Type B pancreatic cell (in vitro differentiated cells): ENCODE measurements at places on chromosomes 3 and 15. TPM values are rescaled to one million over a fixed set of nuclear protein-coding genes. Genes with fewer than 3 reads are reported as not detected.

RNF123 gene
- 47.2 and 49.9 TPM in 2 replicates for total RNA-seq

ASB14 gene
- not detected in 2 replicates for total RNA-seq

OR5K2 gene
- not detected in 2 replicates for total RNA-seq

UROC1 gene
- total RNA-seq = not detected in 2 replicates

THUMPD3 gene
- 56.8 and 59.2 TPM in 2 replicates for total RNA-seq

FGF7 gene
- total RNA-seq = 3.0 and 7.8 TPM in 2 replicates

PIERCE2 gene
- 2.1 and 2.3 TPM in 2 replicates for total RNA-seq

FAM3D gene
- 7.4 and 7.6 TPM in 2 replicates for total RNA-seq

- H3K27me3 ChIP-seq = no peaks in the 10 kb centered on the region
- H3K4me3 ChIP-seq = no peak overlapping the region
- H3K27ac ChIP-seq = peak overlapping the region; percentile 39
- no peak for DNase-seq
Measured at GRCh38 chr15:62913246-62913645, 129.3 kb upstream of the TPM1 start.

- H3K36me3 ChIP-seq = no peaks in the 10 kb centered on the region
- no peak overlapping the region for H3K27ac ChIP-seq
- H3K4me1 ChIP-seq = peaks cover 14% of the 10 kb centered on the region
- no peaks in the 10 kb centered on the region for H3K27me3 ChIP-seq
Measured at GRCh38 chr15:25901811-25902605, 38.9 kb upstream of the ATP10A start.

- no peak for DNase-seq
- no peak overlapping the region for H3K27ac ChIP-seq
- H3K4me1 ChIP-seq = no peaks in the 10 kb centered on the region
- no peak overlapping the region for H3K4me3 ChIP-seq
- H3K27me3 ChIP-seq = no peaks in the 10 kb centered on the region
- H3K36me3 ChIP-seq = no peaks in the 10 kb centered on the region
Measured at GRCh38 chr15:91553196-91553854, 300.2 kb upstream of the SLCO3A1 start.

DNA sequence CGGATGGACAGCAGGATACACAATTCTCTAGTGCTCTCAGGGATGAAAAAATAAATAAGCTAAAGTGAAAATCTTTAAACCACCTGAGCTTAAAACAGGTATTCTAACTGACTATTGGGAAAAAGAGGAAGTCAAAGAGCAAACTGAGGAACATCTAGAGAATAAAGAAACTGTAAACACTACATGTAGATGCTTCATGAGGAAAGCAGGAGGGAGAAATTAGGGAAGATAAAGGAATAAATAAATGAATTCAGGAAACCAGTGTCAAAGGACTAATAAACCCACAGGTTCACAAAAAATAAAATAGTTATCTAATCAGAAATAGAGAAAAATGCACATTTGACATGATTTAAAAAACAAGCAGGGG, 525 bp upstream of the MCCC1 start:
- no peak for DNase-seq
- no peaks in the 10 kb centered on the region for H3K27me3 ChIP-seq
- H3K4me3 ChIP-seq = peak overlapping the region; percentile 96
- peaks cover 9% of the 10 kb centered on the region for H3K36me3 ChIP-seq
- peaks cover 22% of the 10 kb centered on the region for H3K4me1 ChIP-seq
- H3K27ac ChIP-seq = peak overlapping the region; percentile 96

DNA sequence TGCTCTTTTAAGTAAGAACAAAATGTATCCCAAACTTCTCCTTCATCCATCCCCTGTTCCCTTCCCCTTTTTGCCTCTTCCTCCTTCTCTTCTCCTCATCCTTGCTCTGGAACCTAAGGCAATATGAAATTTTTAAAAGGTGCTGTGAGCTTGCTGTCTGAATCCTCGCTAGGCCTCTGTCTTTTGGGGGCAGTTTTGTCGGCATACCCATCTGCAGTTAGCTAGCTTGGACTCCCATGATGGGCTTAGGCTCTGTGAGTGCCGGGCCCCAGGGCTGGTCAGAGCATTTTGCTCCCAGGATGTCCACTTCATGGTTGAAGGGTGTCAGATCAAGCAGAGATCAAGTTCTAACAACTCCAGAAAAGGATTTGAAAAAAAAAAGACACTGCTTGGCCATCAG, 18.6 kb downstream of the ZIC1 start:
- H3K27ac ChIP-seq = peak overlapping the region; percentile 75
- no peak for DNase-seq
- no peaks in the 10 kb centered on the region for H3K36me3 ChIP-seq
- peaks cover 11% of the 10 kb centered on the region for H3K4me1 ChIP-seq

DNA sequence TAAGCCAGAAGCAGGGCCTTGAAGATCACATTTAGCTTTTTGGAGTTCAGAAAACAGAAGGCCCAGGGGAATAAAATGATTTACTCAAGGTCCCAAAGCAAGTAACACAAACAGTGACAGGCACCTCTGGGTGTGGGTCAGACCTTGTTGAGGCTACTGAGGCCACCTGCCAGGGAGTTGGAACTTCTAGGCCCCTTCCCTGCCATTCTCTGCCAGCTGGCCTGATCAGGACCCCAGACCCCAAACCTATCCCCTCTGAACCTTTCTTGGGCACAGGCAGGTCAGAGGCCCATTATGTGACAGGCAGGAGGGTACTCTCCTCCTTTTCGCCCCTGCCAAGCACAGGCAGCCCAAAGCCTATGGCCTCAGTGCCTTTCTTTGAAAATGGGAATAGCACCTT, 49.4 kb upstream of the ATP2B2 start:
- DNase-seq = no peak
- no peak overlapping the region for H3K27ac ChIP-seq
- peaks cover 32% of the 10 kb centered on the region for H3K27me3 ChIP-seq
- no peaks in the 10 kb centered on the region for H3K4me1 ChIP-seq
- no peaks in the 10 kb centered on the region for H3K36me3 ChIP-seq

DNA sequence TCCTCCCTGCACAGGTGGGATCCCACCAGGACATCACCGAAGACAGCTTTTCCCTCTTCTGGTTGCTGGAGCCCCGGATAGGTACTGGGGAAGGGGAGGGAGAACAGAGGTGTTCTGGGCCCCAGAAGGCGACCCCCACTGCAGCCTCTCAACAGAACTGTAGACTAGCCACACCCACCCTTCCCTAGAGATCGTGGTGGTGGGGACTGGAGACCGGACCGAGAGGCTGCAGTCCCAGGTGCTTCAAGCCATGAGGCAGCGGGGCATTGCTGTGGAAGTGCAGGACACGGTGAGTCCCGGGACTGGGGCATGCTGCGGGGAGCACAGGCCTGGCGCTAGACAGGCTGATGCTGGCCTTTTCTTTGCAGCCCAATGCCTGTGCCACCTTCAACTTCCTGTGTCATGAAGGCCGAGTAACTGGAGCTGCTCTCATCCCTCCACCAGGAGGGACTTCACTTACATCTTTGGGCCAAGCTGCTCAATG, 809 bp downstream of the NDUFAF3 start:
- no peaks in the 10 kb centered on the region for H3K27me3 ChIP-seq
- peak overlapping the region; percentile 94 for H3K4me3 ChIP-seq
- peaks cover 19% of the 10 kb centered on the region for H3K4me1 ChIP-seq
- no peak for DNase-seq
- peak overlapping the region; percentile 92 for H3K27ac ChIP-seq

- peak; percentile 43 for DNase-seq
- H3K4me1 ChIP-seq = peaks cover 4% of the 10 kb centered on the region
- H3K4me3 ChIP-seq = no peak overlapping the region
- no peaks in the 10 kb centered on the region for H3K27me3 ChIP-seq
Measured at GRCh38 chr3:138461246-138461645, 26.8 kb downstream of the ESYT3 start.

- no peaks in the 10 kb centered on the region for H3K27me3 ChIP-seq
- H3K27ac ChIP-seq = no peak overlapping the region
- H3K36me3 ChIP-seq = no peaks in the 10 kb centered on the region
- H3K4me3 ChIP-seq = no peak overlapping the region
Measured at GRCh38 chr3:76097589-76097969, 312.2 kb upstream of the ZNF717 start.

DNA sequence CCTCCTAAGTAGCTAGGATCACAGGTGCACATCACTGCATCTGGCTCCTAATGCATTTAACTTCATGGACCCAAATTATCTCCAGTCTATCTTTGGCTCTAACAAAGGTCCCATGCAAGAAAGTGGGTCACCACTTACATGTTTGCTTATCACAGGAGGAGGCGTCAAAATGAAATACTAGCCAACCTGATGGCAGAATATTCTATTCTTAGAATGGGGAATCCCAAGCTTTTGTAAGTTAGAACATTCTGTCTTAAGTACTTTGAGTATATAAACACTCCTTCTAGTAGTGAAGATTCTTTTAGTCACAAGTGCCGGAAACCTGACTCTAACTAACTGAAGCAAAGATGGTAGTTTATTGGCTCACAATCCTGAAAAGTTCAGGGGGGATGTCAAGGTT, 72.0 kb upstream of the ADAMTS9 start:
- DNase-seq = no peak
- H3K4me1 ChIP-seq = peaks cover 8% of the 10 kb centered on the region
- no peak overlapping the region for H3K27ac ChIP-seq
- no peak overlapping the region for H3K4me3 ChIP-seq

GRCh38 chr15:59998950-59999611, 5.0 kb upstream of the FOXB1 start:
- H3K27ac ChIP-seq = no peak overlapping the region
- peaks cover 3% of the 10 kb centered on the region for H3K36me3 ChIP-seq
- H3K4me3 ChIP-seq = peak overlapping the region; percentile 39
- DNase-seq = no peak
- peaks cover 100% of the 10 kb centered on the region for H3K27me3 ChIP-seq
- peaks cover 13% of the 10 kb centered on the region for H3K4me1 ChIP-seq

DNA sequence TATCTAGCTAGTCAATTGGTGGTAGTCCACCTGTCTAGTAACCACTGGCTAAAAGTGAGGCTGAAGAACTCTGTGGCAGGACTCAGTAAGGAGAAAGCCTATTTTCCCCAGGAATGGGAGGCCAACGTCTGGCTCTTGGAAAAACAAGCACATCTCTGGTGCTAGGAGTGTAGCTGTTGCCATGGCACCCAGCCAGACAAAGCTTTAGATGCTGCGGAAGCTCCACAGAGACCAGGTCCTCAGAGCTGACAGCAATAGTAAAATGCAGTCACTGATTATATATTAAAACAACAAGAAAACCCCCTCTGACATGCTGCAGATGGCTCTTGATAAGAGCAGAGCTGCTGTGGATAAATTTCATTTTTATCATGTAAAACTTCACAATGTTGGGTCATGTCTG, 124.9 kb upstream of the STRIT1 start:
- no peak overlapping the region for H3K4me3 ChIP-seq
- H3K4me1 ChIP-seq = no peaks in the 10 kb centered on the region
- no peaks in the 10 kb centered on the region for H3K36me3 ChIP-seq

- DNase-seq = no peak
- no peak overlapping the region for H3K27ac ChIP-seq
- no peak overlapping the region for H3K4me3 ChIP-seq
- H3K27me3 ChIP-seq = no peaks in the 10 kb centered on the region
- no peaks in the 10 kb centered on the region for H3K36me3 ChIP-seq
- no peaks in the 10 kb centered on the region for H3K4me1 ChIP-seq
Measured at GRCh38 chr3:144708437-144708836, 736.8 kb downstream of the DIPK2A start.

GRCh38 chr3:123960781-123961507, at the start of gene CCDC14:
TSS of gene CCDC14 (minus strand) at chr3:123961229. CDS start at chr3:123961173, 56 bp downstream.
- peaks cover 30% of the 10 kb centered on the region for H3K4me1 ChIP-seq
- no peaks in the 10 kb centered on the region for H3K36me3 ChIP-seq
- H3K4me3 ChIP-seq = peak within 1 kb of the TSS; percentile 97

DNA sequence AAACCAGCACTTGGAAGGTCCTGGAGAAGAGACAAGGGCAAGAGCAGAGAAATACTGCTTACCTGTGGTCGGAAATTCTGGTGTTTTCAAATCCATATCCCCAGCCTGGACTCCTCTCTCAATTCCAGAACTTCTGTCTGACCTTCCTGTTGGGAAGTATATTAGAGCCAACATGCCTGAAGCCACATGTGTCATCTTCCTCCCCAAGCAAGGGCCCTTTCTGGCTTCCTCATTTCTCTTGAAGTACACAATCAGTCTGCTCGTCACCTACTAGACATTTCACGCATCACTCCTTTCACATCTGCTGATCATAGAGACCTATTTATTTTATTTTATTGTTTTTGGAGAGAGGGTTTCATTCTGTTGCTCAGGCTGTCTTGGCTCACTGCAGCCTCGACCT, 8.4 kb downstream of the PARP14 start:
- H3K27me3 ChIP-seq = no peaks in the 10 kb centered on the region
- no peak overlapping the region for H3K4me3 ChIP-seq
- H3K27ac ChIP-seq = no peak overlapping the region
- DNase-seq = no peak

DNA sequence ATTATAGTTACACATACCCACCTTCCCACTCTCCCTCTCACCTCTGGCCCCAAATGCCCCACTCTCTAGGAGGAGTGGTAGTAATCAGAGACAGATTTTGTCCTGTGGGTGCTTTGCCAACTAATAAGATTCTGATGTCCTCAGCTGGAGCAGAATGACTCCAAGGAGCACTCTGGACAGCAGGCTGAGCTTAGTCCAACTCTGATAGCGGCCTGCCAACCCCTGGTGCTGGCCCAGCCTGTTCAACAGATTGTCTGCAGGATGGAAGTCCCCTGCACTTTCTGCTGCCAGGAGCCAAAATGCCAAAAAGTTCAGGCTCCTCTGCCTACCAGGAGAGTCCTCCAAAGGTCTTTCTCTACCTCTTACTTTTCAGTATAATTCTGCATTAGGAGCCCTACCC, 160.5 kb upstream of the UMPS start:
- H3K4me1 ChIP-seq = peaks cover 9% of the 10 kb centered on the region
- no peaks in the 10 kb centered on the region for H3K27me3 ChIP-seq
- no peak for DNase-seq
- no peaks in the 10 kb centered on the region for H3K36me3 ChIP-seq
- H3K4me3 ChIP-seq = no peak overlapping the region
- no peak overlapping the region for H3K27ac ChIP-seq

DNA sequence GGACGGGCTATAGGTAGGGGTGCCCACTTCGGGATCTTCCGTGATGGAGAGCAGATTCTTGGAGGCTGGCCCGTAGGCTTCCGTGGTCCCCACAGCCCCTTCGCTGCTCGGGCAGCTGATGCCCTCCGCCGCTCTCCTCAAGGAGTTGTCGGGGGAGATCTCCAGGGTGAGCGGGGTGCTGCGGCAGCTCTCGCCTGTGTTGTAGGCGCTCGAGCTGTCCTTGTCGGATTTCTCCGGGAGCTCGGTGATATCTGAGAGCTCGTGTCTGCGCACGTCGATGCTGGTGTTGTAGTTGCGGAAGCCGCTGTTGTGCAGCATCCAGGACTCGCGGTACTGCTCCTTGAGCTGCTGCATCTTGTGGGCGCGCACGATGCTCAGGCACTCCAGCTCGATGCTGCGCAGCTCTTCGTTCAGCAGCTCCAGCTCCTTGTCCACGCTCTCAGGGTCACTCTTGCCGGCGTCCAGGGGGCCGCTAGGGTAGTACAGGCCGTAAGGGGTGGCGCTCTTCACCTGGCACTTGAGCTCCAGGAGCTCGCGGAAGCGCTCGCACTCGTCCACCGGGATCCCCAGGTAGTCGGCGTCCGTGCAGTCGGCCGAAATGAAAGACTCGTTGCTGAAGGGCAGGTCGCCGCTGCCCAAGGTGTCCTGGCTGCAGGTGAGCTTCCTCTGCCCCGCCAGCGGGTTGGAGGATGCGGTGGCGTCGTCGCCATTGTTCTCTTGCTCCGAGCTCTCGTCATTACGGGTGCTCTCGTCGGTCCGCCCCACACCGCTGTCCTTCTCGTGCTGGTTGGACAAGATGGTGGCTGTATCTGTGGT, 240.4 kb downstream of the PDZRN3 start:
- no peaks in the 10 kb centered on the region for H3K27me3 ChIP-seq
- H3K4me1 ChIP-seq = peaks cover 7% of the 10 kb centered on the region
- no peak for DNase-seq
- no peak overlapping the region for H3K4me3 ChIP-seq
- peaks cover 52% of the 10 kb centered on the region for H3K36me3 ChIP-seq
- no peak overlapping the region for H3K27ac ChIP-seq
